ENCODE measurements at places on chromosomes 6 and 20. TPM values are rescaled to one million over a fixed set of nuclear protein-coding genes. Genes with fewer than 3 reads are reported as not detected.

Gene TNFRSF6B
- not detected for total RNA-seq

Gene EYS
- total RNA-seq: 0.10 TPM

Gene SEL1L2
- total RNA-seq: not detected

Gene PTPN1
- 38.7 TPM for total RNA-seq

Gene RNF217
- 7.1 TPM for total RNA-seq

Gene POU5F1
- total RNA-seq: 4,433 TPM

Gene LGSN
- total RNA-seq: 0.07 TPM

Gene TREM1
- not detected for total RNA-seq

Gene MRAP2
- total RNA-seq: 4.2 TPM

Gene MEP1A
- total RNA-seq: not detected

Gene BACH2
- 2.5 TPM for total RNA-seq

Gene DLK2
- 0.33 TPM for total RNA-seq

Gene BPIFA1
- not detected for total RNA-seq

Gene MYH7B
- total RNA-seq: 0.18 TPM

Gene HCRTR2
- total RNA-seq: 0.07 TPM

Gene CITED2
- total RNA-seq: 42.5 TPM

Gene IL17F
- total RNA-seq: not detected

Gene KHDC3L
- total RNA-seq: 0.87 TPM

Gene YIPF3
- 92.9 TPM for total RNA-seq

Gene ASIP
- total RNA-seq: not detected

Gene AIF1
- 0.48 TPM for total RNA-seq

Gene TCEA2
- total RNA-seq: 29.4 TPM

Gene SULF2
- total RNA-seq: 52.0 TPM

Gene SYCP2
- 0.04 TPM for total RNA-seq

Gene MICAL1
- total RNA-seq: 45.1 TPM

Gene TRIM31
- total RNA-seq: not detected

Gene NRN1
- 0.63 TPM for total RNA-seq

Gene L3MBTL3
- 13.1 TPM for total RNA-seq

Gene CCDC170
- 0.11 TPM for total RNA-seq

Gene TFB1M
- 44.4 TPM for total RNA-seq

Gene DEF6
- 6.5 TPM for total RNA-seq

Gene SASH1
- 11.2 TPM for total RNA-seq

Gene MYCT1
- total RNA-seq: 2.7 TPM

Gene EPPIN
- not detected for total RNA-seq

Gene SLC16A10
- 5.1 TPM for total RNA-seq

Gene ARMC12
- total RNA-seq: 3.0 TPM

Gene PPIL6
- not detected for total RNA-seq

Gene PBOV1
- total RNA-seq: not detected

Gene STMND1
- not detected for total RNA-seq

Gene RBBP8NL
- not detected for total RNA-seq

Gene GMPR
- total RNA-seq: 5.1 TPM

Gene CTAGE9
- not detected for total RNA-seq

Gene SLC22A2
- 0.42 TPM for total RNA-seq

Gene THBD
- total RNA-seq: 1.2 TPM

Gene HRH3
- 1.9 TPM for total RNA-seq

Gene BANF2
- total RNA-seq: not detected

Gene COL9A3
- total RNA-seq: 131 TPM

Gene C20orf141
- total RNA-seq: not detected

Gene WFDC2
- total RNA-seq: 16.5 TPM

Gene OCSTAMP
- not detected for total RNA-seq

Gene CTCFL
- total RNA-seq: 14.2 TPM

Gene EEF1A2
- total RNA-seq: 30.7 TPM

All from H7 (cell line).